ENCODE measurements at places on chromosomes 2 and 18. TPM values are rescaled to one million over a fixed set of nuclear protein-coding genes. Genes with fewer than 3 reads are reported as not detected.
A peak's percentile ranks its signal among the peaks of the same experiment; 100 is the strongest.

The GLB1L gene
- total RNA-seq, result 4.1 TPM

GRCh38 chr2:88666576-88666975, 24.9 kb upstream of the RPIA start:
- DNase-seq, result no peak

The MOGAT1 gene
- not detected for total RNA-seq

DNA sequence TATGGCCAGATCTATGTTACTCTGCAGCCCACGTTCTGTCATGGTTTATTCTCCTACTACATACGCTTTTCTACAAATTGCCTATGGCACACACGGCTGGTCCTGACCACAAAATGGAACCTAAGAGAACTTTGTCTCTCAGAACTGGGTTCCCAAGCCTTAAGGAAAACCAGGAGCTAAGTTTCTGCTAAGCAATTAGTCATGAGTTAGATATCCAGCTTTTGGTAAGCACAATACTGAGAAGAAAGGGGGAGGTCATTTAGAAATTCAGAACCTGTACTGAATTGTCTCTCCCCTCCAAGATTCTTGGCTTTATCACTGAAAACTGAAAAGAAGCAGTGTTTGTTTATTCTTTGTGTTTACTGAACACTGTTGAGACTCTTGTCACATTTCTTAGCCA, 283.5 kb upstream of the TANK start:
- no peak for DNase-seq

DNA sequence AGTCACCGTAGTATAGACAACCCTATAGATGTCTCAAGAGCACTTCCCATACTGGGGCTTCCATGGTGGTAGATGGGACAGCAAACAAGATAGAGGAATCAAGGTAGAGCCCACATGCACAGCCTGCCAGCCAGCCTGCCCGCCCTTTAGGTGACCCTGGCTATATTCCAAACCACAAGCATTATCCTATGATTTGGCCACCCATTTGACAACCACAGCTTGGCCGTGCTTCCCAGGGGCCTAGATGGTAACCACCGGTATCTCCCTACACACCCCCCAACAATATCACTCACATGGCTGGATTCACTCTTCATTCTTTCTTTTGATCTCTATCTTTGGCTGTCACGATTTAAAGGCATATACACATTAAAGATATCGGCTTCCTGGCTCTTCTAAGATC, 85.3 kb downstream of the CDK15 start:
- DNase-seq, result no peak

GRCh38 chr18:48645427-48646002, 106.7 kb downstream of the CTIF start:
- no peak for DNase-seq

GRCh38 chr2:127100251-127101047, 6.5 kb downstream of the BIN1 start:
- DNase-seq, result no peak

GRCh38 chr2:206392118-206392517, 51.2 kb upstream of the ADAM23 start:
- peak; percentile 21 for DNase-seq

The CNOT11 gene
- 46.3 TPM for total RNA-seq

- DNase-seq, result no peak
Observed at GRCh38 chr18:23528580-23529472, 25.5 kb downstream of the RMC1 start.

The EN1 gene
- total RNA-seq, result not detected

GRCh38 chr2:16005816-16006536, 65.6 kb downstream of the MYCN start:
- no peak for DNase-seq

GRCh38 chr2:31654241-31654640, 73.5 kb upstream of the SRD5A2 start:
- no peak for DNase-seq

GRCh38 chr2:218396688-218397462, 2.8 kb upstream of the CTDSP1 start:
- no peak for DNase-seq

DNA sequence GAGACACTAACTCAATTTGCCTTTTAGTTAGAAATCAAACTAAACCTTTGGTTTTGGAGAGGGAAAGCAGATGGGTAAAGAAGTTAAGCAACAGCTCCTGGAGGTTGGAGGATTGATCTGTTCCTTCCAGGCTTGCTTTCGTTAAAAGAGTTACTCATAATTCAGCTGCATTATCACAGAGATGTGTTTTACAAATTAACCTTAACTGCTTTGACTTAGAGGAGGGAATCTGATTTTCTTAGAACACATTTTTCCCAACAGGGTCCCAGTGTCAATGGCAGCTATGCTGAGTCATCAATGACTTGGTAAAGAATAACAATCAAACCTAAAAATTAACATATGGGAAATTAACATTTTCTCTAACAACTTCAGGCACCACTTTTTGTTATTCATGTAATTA, 113.4 kb downstream of the COPS8 start:
- DNase-seq, result no peak

The UBE2E3 gene
- 31.6 TPM for total RNA-seq

GRCh38 chr2:48092846-48093803, 186.8 kb upstream of the FBXO11 start:
- no peak for DNase-seq

DNA sequence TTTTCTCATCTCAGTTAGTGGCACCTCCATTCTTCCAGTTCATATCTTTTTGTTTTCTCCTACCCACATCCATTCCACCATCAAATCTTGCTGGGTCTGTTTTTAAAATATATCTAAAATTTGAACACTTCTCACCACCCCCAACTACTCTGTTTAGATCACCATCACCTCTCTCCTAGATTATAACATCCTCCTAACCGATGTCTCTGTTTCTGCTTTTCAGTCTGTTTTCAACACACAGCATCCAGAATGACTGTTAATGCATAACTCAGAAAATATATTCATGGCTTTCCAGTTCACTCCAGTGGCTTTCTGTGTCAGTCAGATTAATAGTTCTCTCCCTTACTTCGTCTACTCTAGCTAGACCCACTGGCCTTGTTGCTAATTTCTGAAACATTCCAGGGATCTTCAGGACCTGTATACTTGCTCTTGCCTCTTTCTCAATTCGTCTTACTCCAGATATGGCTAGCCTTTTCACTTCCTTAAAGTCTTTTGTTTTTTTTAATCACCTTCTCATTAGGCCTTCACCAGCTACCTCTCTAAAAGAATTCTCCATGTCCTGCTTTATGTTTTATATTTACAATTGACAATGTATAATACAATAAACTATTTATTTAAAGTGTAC, 105.3 kb downstream of the COMMD1 start:
- DNase-seq, result no peak

GRCh38 chr2:111222204-111222866, 101.6 kb downstream of the BCL2L11 start:
- no peak for DNase-seq

- no peak for DNase-seq
Observed at GRCh38 chr2:53827398-53828175, 32.2 kb downstream of the GPR75 start.

The TBC1D8 gene
- 15.7 TPM for total RNA-seq

DNA sequence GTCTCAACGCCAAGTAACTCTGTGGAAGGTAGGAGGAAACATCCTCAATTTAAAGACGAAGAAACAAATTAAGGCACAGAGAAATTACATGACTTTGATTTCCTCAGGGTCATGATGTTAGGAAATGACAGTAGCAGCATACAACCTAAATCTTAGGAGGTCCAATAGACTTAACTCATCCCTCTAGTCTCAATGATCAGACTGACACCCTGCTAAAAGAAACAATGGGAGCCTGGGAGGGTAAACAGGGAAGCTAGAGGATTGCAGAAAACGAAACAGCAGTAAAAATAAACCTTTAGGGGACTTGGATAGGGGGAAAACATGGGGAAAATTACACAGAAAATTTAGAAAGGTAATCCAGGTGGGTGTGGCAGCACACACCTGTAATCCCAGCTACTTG, 56.0 kb downstream of the ROCK2 start:
- DNase-seq, result no peak

DNA sequence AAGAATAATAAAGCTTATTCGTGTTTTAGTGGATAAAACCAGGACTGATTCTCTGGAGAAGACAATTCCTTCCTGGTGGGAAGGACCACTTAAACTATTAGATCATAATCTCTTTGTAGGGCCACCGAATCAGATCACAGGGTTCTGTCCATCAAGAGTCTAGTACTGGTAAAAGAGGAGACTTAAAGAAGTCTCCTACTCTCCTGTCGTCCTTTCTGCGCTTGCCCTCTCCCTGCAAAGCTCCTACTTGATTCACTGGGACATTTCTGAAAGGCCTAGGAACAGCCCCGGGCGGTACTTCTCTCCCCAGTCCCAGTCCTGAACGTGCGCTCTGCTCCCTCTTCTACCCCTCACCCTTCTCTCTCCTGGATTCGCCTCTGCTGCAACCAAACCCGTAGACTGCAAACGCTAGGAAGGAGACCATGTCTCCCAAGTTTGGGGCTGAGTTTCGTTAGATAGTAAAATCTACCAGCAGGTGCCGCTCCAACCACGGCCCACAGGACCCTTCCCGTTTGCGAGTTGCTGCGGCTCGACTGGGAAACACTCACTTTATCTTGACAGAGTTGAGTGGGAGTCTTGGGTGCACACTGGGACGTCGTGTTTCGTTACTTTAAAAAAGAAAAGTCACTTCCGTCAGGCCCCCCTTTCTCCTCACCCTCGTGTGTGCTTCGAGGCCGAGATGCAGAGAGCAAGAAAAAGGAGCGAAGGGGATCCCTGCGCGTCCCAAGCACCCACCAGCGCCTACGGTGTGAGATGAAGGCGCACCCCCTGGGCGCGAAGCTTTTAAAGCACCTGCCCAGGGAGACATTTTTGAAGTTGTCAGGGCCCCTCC, 923 bp downstream of the FIGLA start:
- peak; percentile 73 for DNase-seq

DNA sequence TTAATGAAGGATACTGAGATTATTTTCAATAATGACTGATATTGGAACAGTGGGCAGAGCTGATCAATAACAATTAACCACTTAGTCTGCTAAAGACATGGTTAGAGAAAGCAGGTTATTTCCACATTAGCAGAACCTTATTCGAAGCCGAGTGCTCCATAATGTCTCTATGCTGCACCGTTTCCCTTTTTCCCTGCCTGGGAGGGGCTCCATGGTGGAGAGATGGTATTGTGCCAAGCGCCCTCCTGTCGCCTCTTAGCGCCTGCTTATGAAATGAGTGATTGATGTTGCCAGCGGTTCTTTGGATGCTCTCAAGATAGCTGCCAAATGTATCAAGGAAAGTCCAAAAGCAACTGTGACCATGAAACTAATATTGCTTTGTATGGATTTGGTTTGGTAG, 34.6 kb upstream of the INSIG2 start:
- no peak for DNase-seq

The DSG1 gene
- not detected for total RNA-seq

GRCh38 chr2:103464831-103465230, 703.0 kb downstream of the TMEM182 start:
- DNase-seq, result no peak

The FHL2 gene
- not detected for total RNA-seq

The PRKRA gene
- 71.9 TPM for total RNA-seq

The AQP12B gene
- not detected for total RNA-seq

The CEP192 gene
- total RNA-seq, result 47.3 TPM

The ALK gene
- total RNA-seq, result not detected

The ANKRD30B gene
- not detected for total RNA-seq

The XIRP2 gene
- not detected for total RNA-seq

The AGBL5 gene
- 17.5 TPM for total RNA-seq

DNA sequence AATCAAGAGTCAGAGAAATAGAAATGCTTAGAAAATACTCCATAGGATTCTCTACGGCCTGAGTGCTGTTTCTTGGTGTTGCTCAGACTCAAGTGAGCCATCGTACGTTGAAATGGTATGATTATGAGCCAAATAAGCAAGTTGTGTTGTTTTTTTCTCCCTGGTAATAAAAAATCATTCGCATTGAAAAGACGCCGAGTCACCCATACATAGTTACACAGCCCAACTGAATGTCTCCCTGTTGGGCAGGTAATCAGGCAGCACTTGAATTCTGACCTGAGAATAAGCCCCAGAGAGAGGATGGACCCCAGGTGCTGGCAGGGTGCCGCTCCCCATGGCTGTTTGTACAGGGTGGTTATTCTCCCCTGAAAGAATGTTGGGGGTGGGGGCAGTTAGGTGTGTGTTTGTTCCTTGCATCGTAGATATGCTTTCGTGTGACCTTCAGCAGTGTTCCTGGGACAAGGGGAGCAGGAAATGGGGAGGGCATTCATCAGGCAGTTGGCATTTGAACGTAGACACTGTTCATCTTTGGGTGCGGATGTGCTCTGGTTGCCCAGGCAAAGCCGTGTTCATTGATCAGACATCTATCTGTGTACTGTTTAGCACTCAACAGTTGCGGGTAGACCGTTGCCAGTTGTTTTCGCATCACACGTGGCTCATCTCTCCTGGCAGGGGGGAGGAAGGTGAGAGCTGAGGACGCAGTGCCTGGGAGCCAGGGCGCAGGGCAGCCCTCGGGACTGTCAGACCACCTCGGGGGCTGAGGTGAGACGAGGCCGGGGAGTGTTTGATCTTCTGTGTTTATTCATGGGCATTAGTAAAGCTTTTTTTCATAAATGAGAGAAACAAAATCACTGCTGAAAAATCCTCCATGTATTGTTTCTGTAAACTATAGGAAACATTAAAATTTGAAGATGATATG, 27.3 kb downstream of the MTCL1 start:
- no peak for DNase-seq

- DNase-seq, result no peak
Observed at GRCh38 chr2:138615257-138615656, 113.7 kb downstream of the SPOPL start.

GRCh38 chr2:24643051-24643450, 150.1 kb downstream of the PTRHD1 start:
- DNase-seq, result no peak

GRCh38 chr2:174775571-174775980, 11.3 kb upstream of the CHRNA1 start:
- peak; percentile 25 for DNase-seq

The EIF2AK2 gene
- total RNA-seq, result 36.2 TPM

DNA sequence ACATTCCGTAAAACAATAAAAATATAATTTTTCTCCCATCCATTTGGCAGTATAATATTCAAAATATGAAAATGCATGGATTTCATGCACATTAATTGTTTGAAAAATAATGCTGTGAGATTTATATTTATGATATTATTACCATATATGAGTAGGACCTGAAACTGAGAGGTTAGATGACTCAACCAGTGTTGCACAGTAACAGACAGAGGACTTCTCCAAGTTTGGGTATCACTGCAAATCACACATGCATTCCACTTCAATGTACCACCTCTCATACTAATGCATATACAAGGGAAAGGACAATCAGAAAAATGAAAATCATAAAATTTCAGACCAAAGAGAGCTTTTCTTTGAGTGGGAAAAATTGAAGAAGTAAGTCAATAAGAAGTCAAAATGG, 269.5 kb downstream of the SOCS6 start:
- no peak for DNase-seq

The MLPH gene
- total RNA-seq, result not detected

- DNase-seq, result no peak
Observed at GRCh38 chr2:176544991-176545956, 276.0 kb downstream of the MTX2 start.

The GPR35 gene
- total RNA-seq, result 1.8 TPM

The DSC3 gene
- not detected for total RNA-seq

The APCDD1 gene
- 0.46 TPM for total RNA-seq

The CFC1 gene
- not detected for total RNA-seq
